Stimulated activated CD8-positive, alpha-beta memory T cell treated with anti-CD3 and anti-CD28 coated beads, Interleukin-4, amount 100 ng/mL, for 1 hour (primary cell): ENCODE measurements at places on chromosomes 12 and 14.

GRCh38 chr12:27164330-27165040 lies 79.6 kb upstream of the STK38L start:
- no peak for DNase-seq

GRCh38 chr12:115598871-115599811 lies 678.4 kb downstream of the MED13L start:
- DNase-seq, result no peak

DNA sequence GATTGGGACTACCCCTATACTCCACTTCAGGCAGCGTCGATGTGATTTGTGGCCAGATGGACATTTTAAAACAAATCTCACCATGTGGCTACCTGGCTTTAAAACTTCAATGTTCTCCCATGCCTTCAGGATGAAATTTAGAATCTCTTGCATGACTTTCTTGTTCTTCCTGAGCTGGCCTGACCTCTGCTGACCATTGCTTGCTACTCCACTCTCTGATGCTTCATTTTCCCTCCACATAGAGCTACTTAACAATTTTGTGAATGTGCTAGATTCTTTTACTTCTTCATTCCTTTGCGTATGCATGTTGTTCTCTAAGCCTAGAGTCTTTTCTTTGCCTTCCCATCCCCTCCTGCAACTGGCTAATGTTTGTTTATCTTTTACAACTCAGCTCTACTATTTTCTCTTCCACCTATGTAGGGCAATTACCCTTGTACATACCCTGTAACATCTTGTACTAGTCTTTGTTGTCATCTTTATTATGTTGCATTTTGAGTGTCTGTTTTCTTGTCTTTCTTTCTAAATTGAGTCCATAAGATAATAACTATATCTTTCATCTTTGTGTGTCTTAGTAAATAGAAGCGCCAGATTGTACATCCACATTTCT lies 41.2 kb downstream of the YLPM1 start:
- no peak for DNase-seq

GRCh38 chr14:83419420-83419819 lies 1885.8 kb upstream of the SEL1L start:
- DNase-seq, result no peak

DNA sequence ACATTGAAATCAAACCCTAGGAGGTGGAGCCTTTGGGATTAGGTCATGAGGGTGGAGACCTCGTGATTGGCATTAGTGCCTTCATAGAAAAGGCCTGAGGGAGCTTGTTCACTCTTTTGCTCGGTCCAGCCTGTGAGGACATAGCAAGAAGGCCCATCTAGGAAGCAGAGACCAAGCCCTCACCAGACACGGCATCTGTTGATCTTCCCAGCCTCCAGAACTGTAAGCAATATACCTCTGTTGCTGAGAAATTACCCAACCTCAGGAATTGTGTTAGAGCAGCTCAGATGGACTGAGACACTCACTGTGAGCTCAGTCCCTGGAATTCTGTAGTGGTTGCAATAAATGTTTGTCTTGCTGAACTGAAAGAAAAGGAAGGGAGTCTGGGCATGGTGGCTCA lies 116.2 kb upstream of the MAP1LC3B2 start:
- no peak for DNase-seq

GRCh38 chr14:55874785-55875184 lies 243.4 kb upstream of the PELI2 start:
- no peak for DNase-seq

- no peak for DNase-seq
These were observed 11.1 kb downstream of the RASSF3 start for GRCh38 chr12:64621257-64621942.

DNA sequence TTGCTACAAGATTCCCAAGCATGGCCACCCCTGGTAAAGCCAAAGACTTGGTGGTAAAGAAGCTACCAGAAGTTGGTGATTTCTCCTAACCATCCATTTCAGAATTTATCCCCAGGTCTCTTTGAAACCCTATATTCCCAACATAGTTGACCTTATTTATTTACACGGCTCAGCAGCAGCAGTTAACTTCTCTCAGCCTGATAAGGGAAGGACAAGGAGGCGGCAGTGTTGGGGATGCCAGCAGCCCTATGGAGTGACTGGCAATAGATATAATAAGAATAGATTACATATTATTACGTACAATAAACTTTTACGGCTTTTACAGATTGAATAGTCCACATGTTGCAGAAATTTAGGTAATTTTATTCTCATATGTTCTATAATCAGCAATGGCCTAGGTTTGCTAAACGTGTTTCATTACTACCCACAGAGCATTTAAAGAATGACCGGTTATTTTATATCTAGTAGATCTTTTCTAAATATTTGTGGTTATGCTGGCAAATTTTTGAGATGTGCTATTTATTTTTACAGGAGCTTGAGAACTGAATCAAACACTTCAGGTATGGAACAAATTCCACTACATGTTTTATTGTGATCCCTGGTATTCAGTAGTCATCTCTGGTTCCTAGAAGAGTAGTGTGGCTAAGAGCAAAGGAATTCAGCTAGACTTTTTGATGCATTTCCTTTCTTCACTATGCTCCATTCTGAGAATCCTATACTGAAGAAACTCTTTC lies 19.8 kb upstream of the PALS1 start:
- no peak for DNase-seq

- no peak for DNase-seq
These were observed 13.7 kb upstream of the LIMA1 start for GRCh38 chr12:50297027-50297426.

DNA sequence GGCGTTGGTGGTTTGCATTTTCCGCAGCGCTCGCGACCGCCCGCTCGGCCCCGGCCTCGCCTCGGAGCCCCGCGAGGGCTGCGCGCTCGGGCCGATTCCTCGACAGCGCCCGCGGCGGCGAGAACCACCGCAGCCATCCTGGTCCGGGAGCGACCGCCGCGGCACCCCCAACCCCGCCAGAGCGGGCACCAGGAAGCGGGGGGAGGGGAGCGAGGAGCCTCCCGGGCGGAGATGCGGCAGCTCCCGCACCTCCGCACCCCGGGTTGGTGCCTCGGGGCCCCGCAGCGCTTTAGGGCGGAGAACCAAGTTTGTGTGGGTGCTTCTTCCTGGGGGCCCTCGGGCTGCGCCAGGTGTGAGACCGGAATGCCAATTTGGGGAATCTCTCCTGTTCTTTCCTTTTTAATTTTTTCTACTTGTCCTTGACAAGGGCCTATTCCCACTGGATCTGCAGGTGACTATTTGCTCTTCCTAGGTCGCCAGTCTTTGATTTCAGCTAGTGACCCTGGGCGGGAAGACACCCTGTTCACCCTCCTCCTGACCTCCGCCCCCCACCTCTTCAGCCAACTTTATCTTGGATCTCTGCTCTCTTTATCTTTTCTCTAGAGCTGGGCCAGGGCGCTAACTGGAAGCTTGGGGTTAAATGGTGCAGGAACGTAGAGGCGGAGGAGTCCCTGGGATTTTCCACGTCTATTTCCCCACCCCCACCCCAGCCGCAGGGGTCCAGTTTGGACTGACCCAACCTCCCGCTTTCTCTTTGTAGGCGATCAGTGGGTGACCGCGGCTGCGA lies at the start of gene SOCS2:
Gene SOCS2, plus strand, starts transcription at position 751 of the 787 bp plus-strand sequence. CDS start 223 bp downstream, outside the sequence.
- no peak for DNase-seq

- no peak for DNase-seq
These were observed 33.6 kb downstream of the AACS start for GRCh38 chr12:125098676-125099408.

DNA sequence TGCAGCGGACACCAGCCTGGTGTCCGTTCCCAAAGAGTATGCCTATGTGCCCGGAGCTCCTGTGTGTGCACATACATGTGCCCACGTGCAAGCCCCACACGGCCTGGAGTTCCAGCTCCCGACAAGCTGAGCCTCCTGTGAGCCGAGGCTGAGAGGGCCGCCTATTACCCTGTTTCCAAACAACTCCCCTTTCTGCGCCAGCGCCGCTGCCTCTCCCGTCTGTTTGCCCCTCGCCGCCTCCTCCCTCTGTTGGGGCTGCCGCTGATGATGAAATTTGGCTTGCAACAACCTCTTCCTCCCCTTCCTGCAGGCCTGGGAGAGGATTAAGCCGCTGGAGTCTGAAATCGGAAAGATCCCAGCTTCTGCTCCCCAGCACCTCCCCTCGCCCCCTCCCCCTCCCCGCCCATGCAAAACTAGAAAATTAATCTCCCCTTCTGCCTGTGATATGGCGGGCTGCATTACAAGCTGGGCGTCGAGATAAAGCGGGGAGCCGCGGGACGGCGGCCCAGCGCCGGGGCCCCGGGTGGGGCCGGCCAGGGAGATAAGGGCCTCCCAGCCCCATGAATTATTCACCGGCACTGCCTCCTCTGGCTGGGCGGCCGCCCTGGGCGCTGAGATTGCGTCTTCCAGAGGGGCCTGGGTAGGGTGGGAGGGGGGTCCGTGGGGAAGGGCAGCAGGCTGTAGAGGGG lies 6.8 kb upstream of the ASIC1 start:
- DNase-seq, result no peak

DNA sequence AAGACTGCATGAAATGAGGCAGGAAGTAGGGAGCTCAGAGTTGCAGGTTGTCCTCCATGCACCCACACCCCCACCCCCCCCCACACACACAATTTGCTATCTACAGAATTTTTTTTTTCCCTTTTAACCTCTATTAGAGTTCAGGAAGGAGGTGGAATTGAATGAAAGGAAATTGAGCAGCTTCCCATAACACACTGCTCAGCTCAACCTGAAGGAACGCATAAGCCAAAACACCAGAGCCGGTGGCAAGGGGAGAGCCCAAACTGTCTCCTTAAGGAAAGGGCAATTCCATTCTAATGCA lies 74.1 kb downstream of the NUAK1 start:
- no peak for DNase-seq

DNA sequence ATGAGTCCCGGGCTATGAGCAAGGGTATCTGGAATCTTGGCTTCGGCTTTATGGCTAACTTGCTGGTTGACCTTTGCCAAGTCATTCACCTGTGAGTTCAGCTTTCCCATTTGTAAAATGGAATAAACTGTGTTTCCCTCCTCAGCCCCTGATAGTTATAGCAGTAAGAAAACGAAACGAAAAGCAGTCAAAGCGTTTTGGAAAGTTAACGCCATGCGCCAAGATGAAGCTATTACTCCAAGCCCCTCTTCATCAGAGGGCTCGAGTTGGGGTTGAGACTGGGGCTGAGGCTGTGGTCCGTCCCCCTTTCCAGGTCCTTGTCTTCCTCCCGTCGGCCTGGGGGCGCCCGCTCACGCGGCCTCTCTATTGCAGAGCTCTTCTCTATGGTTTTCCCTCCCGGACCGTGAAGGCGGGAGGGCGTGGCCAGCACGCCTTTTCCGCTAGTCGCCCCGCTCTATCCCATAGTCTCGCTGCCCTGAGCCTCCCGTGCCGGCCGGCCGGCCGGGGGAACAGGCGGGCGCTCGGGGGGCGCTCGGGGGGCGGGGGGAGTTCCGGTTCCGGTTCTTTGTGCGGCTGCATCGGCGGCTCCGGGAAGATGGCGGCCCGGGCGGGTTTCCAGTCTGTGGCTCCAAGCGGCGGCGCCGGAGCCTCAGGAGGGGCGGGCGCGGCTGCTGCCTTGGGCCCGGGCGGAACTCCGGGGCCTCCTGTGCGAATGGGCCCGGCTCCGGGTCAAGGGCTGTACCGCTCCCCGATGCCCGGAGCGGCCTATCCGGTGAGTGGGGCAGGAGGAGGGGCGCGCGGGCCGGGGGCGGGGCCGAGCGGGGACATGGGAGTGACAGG lies at the start of gene SMARCD1:
Gene SMARCD1, plus strand, starts transcription at position 568 of the 840 bp plus-strand sequence. Its CDS starts 28 bp downstream, at position 596.
- DNase-seq, result peak; percentile 60

- no peak for DNase-seq
These were observed 40.6 kb downstream of the SPRING1 start for GRCh38 chr12:116697305-116697704.

DNA sequence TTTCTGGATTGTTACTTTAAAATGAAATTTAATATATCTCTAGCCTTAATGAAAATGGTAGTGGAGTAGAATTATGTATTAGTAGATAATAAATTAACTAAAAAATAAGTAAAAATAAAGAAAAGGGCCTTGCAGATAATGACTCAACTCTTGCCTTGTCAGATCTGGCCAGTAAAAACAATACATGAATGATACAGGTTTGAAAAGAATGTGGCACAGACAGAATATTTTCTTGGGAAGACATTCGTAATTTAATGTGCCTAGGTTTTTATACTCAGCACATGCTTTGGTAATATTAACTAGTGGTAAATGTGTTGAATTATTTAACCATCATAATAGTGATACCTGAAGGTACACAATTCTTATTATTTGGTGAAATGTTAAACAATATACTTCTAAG lies 28.3 kb downstream of the ATF7IP start:
- no peak for DNase-seq

DNA sequence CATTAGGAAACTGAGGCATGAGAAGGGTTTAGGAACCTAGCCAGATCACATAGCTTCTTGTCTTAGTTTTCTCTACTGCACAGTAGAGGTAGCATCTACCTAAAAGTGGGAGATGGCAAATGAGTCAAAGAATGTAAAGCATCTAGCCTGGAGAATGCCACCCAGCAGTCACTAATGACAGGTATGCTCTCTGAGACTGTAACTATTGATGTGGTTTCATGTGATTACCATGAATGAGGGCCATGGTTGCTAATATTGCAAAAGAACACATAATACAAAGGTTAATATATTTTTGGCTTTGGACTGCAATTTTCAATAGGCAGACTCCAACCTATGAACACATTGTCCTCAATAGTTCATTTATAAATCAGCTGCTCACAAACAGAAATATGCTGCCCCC lies 389.9 kb downstream of the GRIN2B start:
- no peak for DNase-seq

- DNase-seq, result no peak
These were observed 688 bp downstream of the ZNF26 start for GRCh38 chr12:132986885-132987225.

- no peak for DNase-seq
These were observed 531.2 kb upstream of the MGAT4C start for GRCh38 chr12:86787419-86787818.

DNA sequence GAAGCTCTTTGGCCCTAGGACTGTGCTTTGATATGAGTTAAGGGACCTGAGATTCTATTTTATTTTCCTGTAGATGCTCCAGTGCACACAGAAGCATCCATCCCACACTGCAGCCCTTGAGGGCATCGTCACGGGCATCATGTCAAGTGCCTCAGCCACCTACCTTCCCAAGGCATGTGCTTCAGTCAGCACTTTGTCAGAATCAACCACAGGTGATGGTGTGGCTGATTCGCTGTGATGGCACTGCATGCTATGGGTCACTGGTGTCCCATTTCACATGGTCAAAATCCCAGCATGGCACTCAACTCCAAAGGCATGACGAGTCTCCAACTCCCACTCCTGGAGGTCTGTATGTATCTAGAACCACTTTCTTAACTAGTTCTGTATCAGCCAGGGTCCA lies 100.8 kb downstream of the AACS start:
- DNase-seq, result no peak

DNA sequence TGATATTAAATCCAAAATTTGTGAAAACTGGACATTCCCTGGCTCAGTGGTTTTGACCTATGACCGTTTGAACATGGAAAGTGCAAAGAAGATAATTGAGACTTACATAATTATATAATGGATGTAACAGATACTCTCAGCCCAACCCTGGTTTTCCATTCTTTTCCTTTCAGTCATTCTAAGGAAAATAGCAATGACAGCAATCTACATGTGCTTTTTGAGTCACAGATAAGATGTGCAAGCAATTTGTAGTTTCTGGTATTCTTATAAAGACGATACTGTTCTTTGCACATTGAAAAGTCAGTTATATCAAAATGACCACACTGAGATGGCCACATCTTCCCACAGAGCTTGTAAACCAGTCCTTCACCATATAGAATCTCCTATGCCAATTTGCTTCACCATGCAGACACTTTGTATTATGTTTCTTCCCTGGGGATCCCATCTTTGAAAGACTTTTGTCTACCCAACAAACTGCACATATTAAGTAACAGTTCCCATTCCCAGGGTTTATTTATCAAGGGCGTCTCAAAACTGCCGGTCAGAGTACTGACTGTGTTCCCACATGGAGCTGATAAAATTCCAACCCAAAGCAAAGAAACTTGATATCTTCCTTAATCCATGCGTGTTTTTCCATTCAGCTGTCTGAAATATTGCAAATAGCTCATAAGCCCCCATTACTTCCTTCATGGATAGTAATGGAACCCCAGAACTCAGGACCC lies 34.8 kb downstream of the PLXNC1 start:
- DNase-seq, result no peak
